Stimulated activated CD8-positive, alpha-beta memory T cell treated with anti-CD3 and anti-CD28 coated beads, Interleukin-2, amount 100 ng/mL, for 1 hour (primary cell): ENCODE measurements at places on chromosomes 3 and 15.

- no peak for DNase-seq
Measured at GRCh38 chr15:75313116-75313845, 22.6 kb upstream of the COMMD4 start.

DNA sequence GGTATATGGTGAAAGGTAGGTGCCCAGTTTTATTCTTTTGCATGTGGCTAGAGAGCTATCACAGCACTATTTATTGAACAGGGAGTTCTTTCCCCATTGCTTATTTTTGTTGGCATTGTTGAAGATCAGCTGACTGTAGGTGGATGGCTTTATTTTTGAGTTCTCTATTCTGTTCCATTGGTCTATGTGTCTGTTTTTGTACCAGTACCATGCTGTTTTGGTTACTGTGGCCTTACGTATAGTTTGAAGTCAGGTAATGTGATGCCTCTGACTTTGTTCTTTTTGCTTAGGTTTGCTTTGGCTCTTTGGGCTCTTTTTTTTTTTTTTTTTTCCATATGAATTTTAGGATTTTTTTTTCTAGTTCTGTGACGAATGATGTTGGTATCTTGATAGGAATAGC, 139.2 kb upstream of the CTNNB1 start:
- no peak for DNase-seq

DNA sequence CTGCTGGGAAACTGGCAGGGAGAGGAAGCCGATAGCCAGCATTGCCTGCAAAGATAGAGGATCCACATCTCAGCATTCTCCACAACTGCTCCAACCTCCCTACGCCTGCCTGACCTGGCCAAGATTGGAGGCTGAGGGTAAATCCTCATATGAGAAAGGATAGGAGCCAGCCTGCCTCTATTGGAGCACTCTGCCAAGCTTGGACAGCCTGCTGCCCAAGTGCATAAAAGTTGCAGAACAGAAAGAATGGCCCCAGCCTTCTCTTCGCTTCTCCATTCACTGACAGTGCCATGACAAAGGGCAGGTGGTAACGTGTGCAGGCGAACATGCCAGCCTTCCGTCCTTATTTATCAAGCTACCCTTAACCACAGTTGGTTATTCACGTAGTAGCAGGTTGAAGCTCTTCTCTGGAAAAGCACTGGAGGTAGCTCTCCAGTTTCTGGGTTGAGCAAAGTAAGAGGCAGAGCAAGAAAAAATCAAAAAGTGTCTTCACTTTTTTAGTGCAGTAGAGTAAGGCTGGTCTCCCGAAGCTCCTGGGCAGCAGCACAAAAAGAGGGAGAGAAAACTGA, 4.3 kb downstream of the BMF start:
- DNase-seq: no peak

DNA sequence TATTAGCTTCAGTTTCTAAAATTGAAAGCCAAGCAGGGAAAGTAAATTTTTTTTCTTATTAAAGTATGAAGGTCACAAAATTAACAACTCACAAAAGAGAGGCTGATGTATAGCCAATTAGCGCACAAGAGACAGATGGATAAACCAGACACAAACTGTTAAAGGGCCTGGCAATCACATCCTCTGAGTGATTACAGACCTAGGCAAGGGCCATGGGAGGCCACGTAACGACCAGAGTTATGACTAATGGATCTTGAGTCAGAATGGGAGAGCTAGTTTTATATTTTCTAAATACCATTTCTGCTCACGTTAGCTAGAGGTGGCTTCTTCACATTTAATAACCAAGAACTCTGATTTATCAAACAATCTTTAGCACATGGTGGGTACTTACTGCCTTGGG, 17.8 kb upstream of the SCAMP5 start:
- DNase-seq: no peak

- no peak for DNase-seq
Measured at GRCh38 chr3:33658991-33659848, 58.8 kb downstream of the CLASP2 start.

- DNase-seq: no peak
Measured at GRCh38 chr3:155646669-155647068, 98.2 kb downstream of the PLCH1 start.

- DNase-seq: no peak
Measured at GRCh38 chr3:186841620-186842019, 890 bp upstream of the ADIPOQ start.

DNA sequence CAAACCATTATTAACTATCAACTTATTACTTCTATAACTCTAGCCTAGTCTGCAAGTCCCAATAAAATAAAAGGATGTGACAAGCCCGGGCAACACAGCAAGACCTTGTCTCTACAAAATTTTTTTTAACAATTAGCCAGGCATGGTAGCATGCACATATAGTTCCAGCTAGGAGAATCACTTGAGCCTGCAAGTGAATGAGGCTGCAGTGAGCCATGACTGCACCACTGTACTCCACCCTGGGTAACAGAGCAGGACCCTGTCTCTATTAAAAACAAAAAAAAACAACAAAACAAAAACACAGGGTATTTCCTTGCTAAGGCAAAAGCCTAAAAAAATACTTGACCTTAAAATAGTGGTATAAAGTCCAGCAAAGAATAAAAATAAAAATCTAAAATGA, 31.4 kb downstream of the ANKRD28 start:
- DNase-seq: no peak
